ENCODE measurements at places on chromosomes 16 and 17. TPM values are rescaled to one million over a fixed set of nuclear protein-coding genes. Genes with fewer than 3 reads are reported as not detected.
A peak's percentile ranks its signal among the peaks of the same experiment; 100 is the strongest.

The KRTAP4-6 gene
- not detected for total RNA-seq

DNA sequence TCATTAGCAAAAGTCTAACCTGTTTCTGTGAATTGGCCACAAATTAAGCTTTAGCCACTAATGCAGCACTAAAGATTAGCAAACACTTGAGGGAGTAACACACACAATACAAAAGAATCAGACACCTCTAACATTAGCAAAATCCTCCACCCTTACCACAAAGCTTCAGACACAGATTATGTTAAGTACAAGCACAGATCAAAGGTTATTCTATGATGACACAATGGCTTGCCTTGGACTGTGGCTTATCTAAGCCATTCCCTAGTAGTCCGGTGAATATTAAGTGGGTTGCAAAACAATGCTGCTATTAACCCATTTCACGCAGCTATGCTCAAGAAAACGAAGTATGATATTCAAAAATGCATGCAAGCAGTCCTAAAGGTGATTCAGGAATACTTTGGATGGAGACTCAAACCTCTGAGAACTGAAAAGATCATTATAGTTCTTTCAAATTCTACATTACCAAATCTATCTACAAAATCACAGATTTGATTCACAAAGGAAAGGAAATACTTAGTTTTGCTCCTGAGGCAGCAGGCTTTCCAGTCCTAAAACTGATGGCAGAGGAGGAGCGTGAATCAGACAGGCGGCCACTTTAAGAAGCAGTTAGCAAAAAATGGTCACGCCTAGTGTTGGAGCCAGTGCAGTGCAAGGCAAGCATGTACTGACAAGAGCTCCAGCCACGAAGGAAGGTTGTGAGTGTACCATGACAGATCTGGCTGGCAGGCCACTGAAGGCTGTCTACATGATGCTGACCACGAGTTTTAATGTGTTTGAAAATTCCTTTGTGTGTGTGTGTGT lies 67.2 kb downstream of the PARN start:
- H3K4me1 ChIP-seq: peaks cover 19% of the 10 kb centered on the region
- no peak overlapping the region for H3K27ac ChIP-seq
- H3K36me3 ChIP-seq: no peaks in the 10 kb centered on the region
- H3K4me3 ChIP-seq: no peak overlapping the region
- H3K27me3 ChIP-seq: no peaks in the 10 kb centered on the region

The EVPLL gene
- total RNA-seq: not detected

DNA sequence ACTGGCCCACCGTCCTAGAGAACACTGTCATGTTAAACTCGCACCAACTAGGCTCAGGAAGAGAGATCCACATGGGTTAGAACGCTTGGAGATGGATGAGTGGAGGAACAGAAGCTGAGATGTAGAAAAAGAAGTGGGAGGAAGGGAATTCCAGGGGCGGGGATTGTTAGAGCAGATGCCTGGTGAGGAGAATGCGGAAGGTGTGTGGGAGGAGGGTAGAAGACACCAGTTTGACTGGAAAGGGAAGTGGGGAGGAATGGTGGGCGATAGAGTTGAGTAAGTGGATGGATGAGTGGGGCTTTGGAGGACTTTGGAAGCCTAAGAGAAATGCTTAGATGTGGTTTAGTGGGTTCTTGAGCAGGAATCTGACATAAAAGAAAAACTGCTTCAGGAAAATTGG lies 37.4 kb downstream of the DHX38 start:
- H3K27me3 ChIP-seq: peaks cover 2% of the 10 kb centered on the region
- H3K36me3 ChIP-seq: no peaks in the 10 kb centered on the region
- no peak overlapping the region for H3K27ac ChIP-seq
- DNase-seq: no peak
- H3K4me1 ChIP-seq: no peaks in the 10 kb centered on the region
- no peak overlapping the region for H3K4me3 ChIP-seq

The CDT1 gene
- total RNA-seq: 39.9 TPM

- H3K27me3 ChIP-seq: peaks cover 19% of the 10 kb centered on the region
- no peaks in the 10 kb centered on the region for H3K36me3 ChIP-seq
- no peak for DNase-seq
- no peak overlapping the region for H3K4me3 ChIP-seq
Observed at GRCh38 chr16:23031508-23032098, 117.6 kb downstream of the USP31 start.

GRCh38 chr17:61000911-61001310 lies 323.3 kb downstream of the BCAS3 start:
- no peaks in the 10 kb centered on the region for H3K36me3 ChIP-seq
- DNase-seq: no peak
- no peaks in the 10 kb centered on the region for H3K4me1 ChIP-seq
- H3K4me3 ChIP-seq: no peak overlapping the region
- no peaks in the 10 kb centered on the region for H3K27me3 ChIP-seq
- peak overlapping the region; percentile 59 for H3K27ac ChIP-seq

GRCh38 chr17:73851091-73851490 lies 206.8 kb upstream of the SDK2 start:
- DNase-seq: no peak
- no peaks in the 10 kb centered on the region for H3K4me1 ChIP-seq
- no peak overlapping the region for H3K4me3 ChIP-seq
- H3K27me3 ChIP-seq: no peaks in the 10 kb centered on the region

- H3K27me3 ChIP-seq: no peaks in the 10 kb centered on the region
- H3K4me3 ChIP-seq: no peak overlapping the region
- DNase-seq: no peak
- no peaks in the 10 kb centered on the region for H3K4me1 ChIP-seq
- H3K27ac ChIP-seq: no peak overlapping the region
Observed at GRCh38 chr17:51820252-51820651, 338.3 kb downstream of the CA10 start.

GRCh38 chr16:60731329-60732050 lies 1304.7 kb downstream of the CDH8 start:
- DNase-seq: no peak
- H3K4me3 ChIP-seq: no peak overlapping the region
- no peaks in the 10 kb centered on the region for H3K4me1 ChIP-seq
- no peaks in the 10 kb centered on the region for H3K36me3 ChIP-seq
- H3K27ac ChIP-seq: no peak overlapping the region

DNA sequence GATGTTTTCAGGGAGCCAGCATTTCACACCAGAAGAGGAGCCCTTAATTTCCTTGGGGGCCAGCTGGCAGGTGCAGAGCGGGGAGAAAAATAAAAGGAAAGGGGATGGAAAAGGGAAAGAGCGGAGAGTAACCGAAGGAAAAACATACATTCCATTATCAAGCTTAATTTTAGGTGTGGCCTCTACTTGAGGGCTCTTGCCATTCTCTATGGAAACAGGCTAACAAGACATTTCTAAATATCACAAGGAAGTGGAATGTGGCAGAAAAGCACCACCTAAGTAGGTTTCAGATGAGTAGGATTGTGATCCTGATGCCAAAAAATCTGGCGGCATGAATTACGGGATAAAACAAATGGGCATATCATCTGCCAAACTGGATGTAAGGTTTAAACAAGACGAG lies 970 bp upstream of the DYNC1LI2 start:
- H3K4me3 ChIP-seq: no peak overlapping the region
- DNase-seq: no peak
- H3K4me1 ChIP-seq: peaks cover 11% of the 10 kb centered on the region
- peak overlapping the region; percentile 46 for H3K27ac ChIP-seq
- H3K36me3 ChIP-seq: peaks cover 8% of the 10 kb centered on the region
- H3K27me3 ChIP-seq: no peaks in the 10 kb centered on the region

The SLFN14 gene
- not detected for total RNA-seq

The DPEP2NB gene
- not detected for total RNA-seq

- H3K4me3 ChIP-seq: no peak overlapping the region
- no peaks in the 10 kb centered on the region for H3K27me3 ChIP-seq
- no peaks in the 10 kb centered on the region for H3K4me1 ChIP-seq
- no peak for DNase-seq
- H3K27ac ChIP-seq: no peak overlapping the region
Observed at GRCh38 chr17:65918916-65919315, 273.0 kb downstream of the CEP112 start.

GRCh38 chr17:64016974-64017373 lies 3.5 kb downstream of the ICAM2 start:
- H3K36me3 ChIP-seq: no peaks in the 10 kb centered on the region
- H3K4me3 ChIP-seq: no peak overlapping the region
- no peak overlapping the region for H3K27ac ChIP-seq

The PRSS33 gene
- total RNA-seq: 0.59 TPM

GRCh38 chr16:3009568-3010390 lies 2.9 kb upstream of the CLDN9 start:
- H3K4me1 ChIP-seq: peaks cover 36% of the 10 kb centered on the region
- H3K36me3 ChIP-seq: no peaks in the 10 kb centered on the region
- peak overlapping the region; percentile 51 for H3K27ac ChIP-seq
- no peak overlapping the region for H3K4me3 ChIP-seq
- no peaks in the 10 kb centered on the region for H3K27me3 ChIP-seq

The CASKIN1 gene
- 4.5 TPM for total RNA-seq

GRCh38 chr17:57186226-57187019 lies 69.9 kb upstream of the MSI2 start:
- no peaks in the 10 kb centered on the region for H3K27me3 ChIP-seq
- H3K27ac ChIP-seq: no peak overlapping the region
- DNase-seq: no peak

The SLFN11 gene
- total RNA-seq: 45.0 TPM

DNA sequence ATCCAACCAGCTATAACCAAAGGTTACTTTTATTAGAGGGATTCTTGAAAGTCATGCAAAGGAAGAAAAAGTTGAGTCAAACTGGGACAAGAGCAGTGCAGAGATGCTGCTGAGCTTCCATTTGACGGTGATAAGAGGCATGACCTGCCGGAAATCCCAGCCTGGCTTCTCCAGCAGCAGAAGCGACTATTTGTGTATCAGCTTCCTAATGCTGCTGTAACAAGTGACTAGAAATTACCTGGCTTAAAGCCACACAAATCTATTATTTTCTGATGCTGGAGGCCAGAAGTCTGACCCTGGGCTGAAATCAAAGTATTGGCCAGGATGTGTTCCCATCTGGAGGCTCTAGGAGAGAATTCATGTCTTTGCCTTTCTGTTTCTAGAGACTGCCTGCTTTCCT lies 41.6 kb upstream of the CPPED1 start:
- no peak overlapping the region for H3K27ac ChIP-seq
- H3K4me3 ChIP-seq: no peak overlapping the region
- H3K36me3 ChIP-seq: no peaks in the 10 kb centered on the region

DNA sequence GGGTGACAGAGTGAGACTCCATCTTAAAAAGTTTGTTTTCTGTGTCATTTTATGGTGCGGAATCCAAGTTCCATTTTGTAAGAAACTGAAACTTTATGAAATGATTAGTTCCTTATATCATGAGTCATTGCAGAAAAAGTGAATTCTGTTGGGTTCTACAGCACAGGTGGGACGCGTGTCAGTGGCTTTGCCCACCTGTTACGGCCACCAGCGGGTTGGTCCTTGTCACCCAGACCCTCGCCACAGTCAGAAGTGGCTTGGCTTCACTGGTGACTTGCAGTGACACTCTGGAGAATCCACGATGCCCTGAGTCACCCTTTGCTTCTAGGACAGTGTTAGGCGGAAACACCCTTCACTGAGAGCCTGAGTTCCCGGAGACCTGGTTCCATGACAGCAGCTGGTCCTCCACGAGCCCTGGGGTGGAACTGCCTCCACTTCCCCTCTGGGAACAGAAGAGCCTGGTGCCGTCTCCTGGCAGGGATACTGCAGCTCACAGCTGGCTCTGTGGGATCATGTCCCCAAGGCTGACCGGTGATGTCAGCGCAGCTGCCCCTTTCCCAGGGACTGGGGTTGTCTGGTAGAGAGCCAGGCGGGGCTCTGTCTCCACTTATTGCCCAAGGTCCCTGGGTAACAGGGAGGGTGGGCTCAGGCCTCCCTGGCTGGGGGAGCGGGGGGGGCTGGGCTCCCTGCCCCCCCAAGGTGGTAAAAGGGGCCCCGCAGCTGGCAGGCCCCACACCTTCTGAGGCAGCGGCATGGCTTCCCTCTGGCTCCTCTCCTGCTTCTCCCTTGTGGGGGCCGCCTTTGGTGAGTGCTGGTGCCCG lies at the start of gene CTRB1:
Gene CTRB1 (plus strand): TSS at position 733 of the 821 bp plus-strand sequence. CDS start 20 bp downstream, at position 753.
- H3K4me3 ChIP-seq: no peak within 1 kb of the TSS
- H3K36me3 ChIP-seq: no peaks in the 10 kb centered on the region
- no peak within 1 kb of the TSS for H3K27ac ChIP-seq
- H3K4me1 ChIP-seq: no peaks in the 10 kb centered on the region

DNA sequence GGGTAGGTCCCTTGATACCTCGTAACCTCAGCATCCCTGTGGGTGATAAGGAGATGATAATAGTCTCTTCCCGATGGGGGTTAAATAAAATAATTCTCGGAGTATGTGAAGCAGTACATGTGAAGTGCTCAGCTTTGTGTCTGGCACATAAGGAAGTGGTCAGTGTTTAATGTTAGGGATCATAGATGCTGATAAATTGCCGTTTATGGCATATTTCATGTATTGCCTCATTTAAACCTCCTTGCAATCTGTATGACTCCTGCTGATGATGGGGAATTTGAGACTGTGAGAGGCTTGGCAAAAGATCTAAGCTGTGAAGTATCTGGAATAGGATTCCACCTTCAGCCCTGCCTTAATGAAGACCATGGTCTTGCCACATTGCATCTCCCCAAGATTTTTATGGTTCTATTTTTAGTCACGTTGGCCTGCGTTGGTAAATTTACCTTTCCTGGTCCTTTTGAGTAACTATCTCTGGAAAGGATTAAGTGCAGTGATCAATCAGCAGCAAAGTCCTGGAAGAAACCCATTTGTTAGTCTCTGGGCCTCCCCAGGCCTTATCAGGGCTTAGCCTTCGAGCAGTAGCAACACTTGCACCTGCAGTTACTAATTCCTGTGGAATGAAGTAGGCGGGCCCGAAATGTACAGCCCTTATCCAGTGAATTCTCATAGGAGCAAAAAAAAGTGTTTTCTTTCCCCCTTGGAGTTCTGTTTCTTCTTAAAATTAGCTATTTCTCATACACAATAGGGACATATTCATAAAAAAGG lies 144.9 kb downstream of the WWOX start:
- H3K27me3 ChIP-seq: no peaks in the 10 kb centered on the region
- no peaks in the 10 kb centered on the region for H3K36me3 ChIP-seq
- no peak overlapping the region for H3K27ac ChIP-seq

The C17orf58 gene
- 15.6 TPM for total RNA-seq

The TMC5 gene
- total RNA-seq: 1.4 TPM

The TBC1D3D gene
- not detected for total RNA-seq

The IL34 gene
- total RNA-seq: 5.8 TPM

DNA sequence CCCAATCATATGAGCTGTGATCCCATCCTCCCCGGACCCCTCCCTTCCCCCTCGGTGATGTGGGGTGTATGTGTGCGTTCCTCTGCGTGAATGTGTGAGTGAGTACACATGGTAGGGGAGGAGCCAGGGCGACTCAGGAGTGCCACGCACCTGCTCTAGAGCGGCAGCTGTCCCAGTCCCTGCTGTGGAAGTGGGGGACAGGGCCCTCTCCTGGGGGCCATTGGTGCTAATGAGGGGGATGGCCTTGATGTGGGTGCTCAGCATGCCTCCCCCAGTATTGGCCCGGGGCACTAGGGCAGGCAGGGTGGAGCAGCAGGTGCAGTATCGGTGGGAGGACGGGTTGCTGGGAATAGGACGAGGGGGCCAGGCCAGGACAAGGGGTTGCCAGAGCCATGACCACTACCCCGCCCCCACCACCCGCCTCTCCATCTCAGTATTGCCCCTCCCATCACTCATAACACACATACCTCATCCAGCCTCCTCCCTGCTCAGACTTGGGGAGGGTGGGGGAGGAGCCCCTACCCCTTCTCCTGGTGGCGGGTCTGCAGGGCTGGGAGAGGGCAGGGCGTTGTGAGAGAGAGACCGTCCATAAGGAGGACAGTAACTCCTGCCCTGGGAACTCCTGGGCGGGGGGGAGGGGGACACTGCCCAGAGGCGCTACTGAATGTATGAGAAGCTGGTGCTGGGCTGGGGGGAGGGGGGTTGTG lies 8.5 kb downstream of the NR1D1 start:
- no peak overlapping the region for H3K27ac ChIP-seq
- no peak for DNase-seq
- H3K4me1 ChIP-seq: peaks cover 18% of the 10 kb centered on the region
- H3K4me3 ChIP-seq: no peak overlapping the region
- H3K36me3 ChIP-seq: 0 out of 2 replicates have a peak, but pooled peaks cover 2% of the 10 kb centered on the region

All from Panc1 (cell line).